ENCODE measurements at places on chromosomes 7 and 10.

DNA sequence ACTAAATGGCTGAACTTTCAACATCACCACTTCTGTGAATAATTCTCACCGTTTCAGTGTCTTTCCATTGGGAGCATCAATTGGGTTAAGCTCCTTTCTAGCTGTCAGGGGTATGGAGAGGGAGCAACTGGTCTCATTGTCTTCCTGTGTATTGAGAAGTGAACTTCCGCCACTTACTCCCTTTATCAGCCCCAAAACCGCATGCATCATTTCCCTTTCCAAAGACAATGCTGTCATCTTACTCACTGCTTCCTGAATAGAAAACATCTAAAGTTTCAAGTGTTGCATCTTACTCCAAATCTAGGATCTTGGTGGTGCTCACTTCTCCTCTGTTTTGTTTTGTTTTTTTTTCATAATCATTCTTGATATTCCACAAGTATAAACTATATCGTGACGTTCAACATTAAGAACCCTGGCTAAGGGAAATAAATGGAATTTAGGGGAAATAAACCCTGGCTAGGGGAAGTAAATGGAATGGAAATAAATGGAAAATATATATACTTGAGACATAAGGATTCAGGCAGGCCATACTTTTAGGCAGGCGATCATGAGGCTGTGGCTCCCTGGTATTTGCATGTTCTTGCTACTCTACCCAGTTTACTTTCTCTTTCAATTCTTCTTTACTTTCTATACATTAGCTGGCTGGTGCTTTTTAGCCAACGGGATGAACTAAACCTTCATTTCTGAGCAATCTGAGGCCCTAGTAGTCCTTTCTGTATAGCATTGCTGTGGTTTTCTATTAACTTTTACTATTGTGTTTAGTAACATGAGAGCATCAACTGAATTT, 371.9 kb downstream of the BMPER start:
- no peak for DNase-seq

- no peak for DNase-seq
Measured at GRCh38 chr7:7745966-7746365, 27.6 kb upstream of the RPA3 start.

GRCh38 chr7:2110610-2111396, 121.9 kb downstream of the MAD1L1 start:
- no peak for DNase-seq

GRCh38 chr7:74583630-74584029, 73.9 kb upstream of the GTF2I start:
- no peak for DNase-seq

DNA sequence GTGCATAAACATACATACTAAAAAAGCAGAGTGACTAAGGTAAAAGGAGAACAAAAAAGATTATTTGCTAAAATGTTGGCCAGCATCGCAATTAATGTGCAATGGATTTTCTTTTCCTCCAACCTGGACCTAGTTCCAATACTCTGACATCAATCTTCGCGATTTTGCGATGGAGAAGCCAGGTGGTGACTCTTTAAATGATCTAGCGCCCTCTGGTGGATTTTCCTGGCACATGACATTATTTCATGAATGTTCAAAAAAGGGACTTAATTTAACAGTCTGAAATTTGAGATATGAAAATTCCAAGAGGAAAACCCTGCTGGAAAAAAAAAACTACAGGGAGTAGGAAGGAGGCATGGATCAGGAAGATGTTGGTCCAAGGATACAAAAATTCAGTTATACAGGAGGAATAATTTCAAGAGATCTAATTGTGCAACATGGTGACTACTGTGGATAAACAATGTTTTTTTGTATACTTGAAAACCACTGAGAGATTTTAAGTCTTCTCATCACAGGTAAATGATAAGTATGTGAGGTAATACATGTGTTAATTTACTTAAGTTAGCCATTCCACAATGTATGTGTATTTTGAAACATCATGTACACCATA, 4.3 kb upstream of the KCNMA1 start:
- peak; percentile 59 for DNase-seq

DNA sequence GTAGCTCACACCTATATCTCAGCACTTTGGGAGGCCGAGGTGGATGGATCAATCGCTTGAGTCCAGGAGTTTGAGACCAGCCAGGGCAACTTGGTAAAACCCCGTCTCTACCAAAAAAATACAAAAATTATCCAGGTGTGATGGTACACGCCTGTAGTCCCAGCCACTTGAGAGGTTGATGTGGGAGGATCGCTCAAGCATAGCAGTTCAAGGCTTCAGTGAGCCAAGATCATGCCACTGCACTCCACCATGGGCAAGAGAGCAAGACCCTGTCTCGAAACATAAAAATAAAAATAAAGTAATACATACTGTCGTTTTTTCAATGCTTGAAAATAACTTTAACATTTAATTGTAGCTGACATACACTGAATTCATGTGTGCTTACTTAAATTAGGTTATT, 57.3 kb downstream of the REEP3 start:
- DNase-seq, result no peak

GRCh38 chr10:86959737-86960002, 1.3 kb downstream of the SNCG start:
- DNase-seq, result no peak

DNA sequence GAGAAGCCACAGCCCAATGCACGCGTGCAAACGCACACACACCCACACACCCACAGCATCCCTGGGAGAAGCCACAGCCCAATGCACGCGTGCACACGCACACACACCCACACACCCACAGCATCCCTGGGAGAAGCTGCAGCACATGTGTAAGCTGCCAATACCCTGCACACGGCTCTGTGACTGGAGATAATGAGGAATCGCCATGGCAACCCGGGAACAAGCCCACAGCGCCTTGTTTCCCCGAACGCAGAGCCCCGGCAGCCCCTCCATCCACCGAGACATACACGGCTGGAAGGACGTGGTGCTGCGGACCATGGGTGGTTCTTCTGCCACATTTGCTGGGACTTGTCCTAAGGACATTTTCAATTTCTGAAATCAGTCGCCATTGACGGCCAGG, 221.3 kb downstream of the PTPRN2 start:
- no peak for DNase-seq

- no peak for DNase-seq
Measured at GRCh38 chr7:99499371-99499720, 735 bp downstream of the ZNF394 start.

- peak; percentile 23 for DNase-seq
Measured at GRCh38 chr7:98107313-98107721, 655 bp downstream of the LMTK2 start.

DNA sequence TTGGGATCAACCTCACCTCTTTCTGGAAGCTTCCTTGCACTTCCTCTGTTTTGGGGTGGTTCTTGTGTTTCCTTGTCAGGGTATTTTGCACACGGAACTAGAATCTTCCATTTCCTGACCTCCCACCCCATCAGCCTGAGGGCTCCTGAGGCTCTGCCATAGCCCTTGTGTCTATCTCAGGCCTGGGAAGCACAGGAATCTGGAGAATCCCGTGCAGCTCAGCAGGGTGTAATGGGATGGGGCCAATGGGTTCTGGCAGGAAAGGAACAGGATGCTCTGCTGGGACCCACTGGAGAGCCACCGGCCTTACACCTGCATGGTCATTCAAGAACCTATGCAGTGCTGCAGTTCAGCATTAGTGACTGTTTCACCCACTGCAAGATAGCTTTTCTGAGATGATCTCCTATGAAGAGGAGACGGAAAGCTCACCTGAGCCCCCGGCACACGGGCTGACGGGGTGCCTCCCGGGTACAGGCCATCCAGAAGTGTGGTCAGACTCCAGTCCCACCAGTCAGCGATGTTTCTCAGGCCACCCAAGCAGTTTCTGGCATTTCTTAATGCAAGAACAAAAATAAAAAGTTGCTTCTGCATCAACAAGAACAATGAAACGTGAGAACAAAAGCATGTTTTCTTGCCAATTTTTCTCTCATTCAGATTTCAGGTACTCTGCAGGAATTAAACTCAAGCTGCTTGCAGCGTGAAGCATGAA, 133.2 kb downstream of the PKD1L1 start:
- no peak for DNase-seq

GRCh38 chr10:33335551-33335800, 1.0 kb upstream of the NRP1 start:
- DNase-seq, result no peak

- DNase-seq, result no peak
Measured at GRCh38 chr10:58237014-58237834, 30.5 kb downstream of the IPMK start.
